ENCODE measurements at places on chromosomes 3 and 15.

GRCh38 chr3:99780749-99781148 lies 36.9 kb upstream of the CMSS1 start:
- no peak for DNase-seq

- DNase-seq = peak; percentile 72
Measured at GRCh38 chr3:48268381-48268935, 27.6 kb downstream of the ZNF589 start.

DNA sequence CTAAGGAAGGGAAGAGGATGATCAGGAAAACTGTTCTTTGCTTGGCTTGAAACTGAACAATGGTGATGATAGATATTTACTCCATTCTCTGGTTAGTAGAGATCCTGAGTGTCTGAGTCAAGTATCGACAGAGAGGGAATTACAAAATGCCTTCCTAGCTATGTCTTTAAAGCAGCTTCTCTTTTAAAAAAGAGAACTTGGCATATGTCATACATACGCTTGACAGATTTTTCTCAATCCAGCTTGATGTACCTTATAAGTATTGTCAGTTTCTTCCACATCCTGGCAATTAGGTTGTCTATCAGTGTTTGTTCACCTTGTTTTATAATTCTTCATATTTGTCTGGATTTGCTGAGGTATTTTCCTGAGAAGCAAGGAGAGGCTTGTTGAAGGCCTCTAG lies 5.0 kb upstream of the EPHB1 start:
- no peak for DNase-seq

GRCh38 chr3:11607816-11608215 lies 35.9 kb downstream of the VGLL4 start:
- no peak for DNase-seq

DNA sequence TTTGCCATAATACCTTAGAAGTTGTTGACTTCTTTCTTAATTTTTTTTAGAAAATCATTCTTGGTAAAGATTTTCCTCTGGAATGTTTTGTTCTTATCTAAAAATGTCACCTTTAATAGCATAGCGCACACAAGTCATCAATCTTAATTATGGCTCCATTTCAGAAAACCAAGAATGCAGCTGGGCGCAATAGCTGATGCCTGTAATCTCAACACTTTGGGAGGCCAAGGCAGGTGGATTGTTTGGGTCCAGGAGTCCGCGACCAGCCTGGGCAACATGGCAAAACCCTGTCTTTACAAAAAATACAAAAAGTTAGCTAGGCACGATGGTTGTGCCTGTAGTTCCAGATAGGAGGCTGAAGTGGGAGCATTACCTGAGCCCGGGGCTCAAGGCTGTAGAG lies 125.6 kb upstream of the EOMES start:
- DNase-seq = no peak

GRCh38 chr3:129560911-129561594 lies 18.1 kb downstream of the H1-8 start:
- DNase-seq = no peak

DNA sequence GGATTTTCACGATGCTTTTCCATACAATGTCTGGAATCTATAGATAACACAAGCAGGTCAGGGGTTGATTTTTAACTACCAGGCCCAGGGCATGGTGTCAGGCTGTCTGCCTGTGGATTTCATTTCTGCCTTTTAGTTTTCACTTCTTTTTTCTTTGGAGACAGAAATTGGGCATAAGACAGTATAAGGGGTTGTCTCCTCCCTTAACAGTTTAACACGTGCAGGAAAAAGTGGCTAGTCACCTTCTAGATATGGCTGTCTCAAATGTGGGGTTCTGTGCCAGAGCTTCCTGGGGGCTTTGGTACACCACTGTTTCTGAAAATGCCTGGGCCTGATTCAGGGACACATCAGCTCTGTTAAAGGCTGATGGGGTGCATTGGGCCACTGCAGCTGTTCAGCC lies 7.4 kb upstream of the ZNF589 start:
- DNase-seq = no peak

- DNase-seq = no peak
Measured at GRCh38 chr15:73324496-73325170, 44.1 kb downstream of the HCN4 start.

GRCh38 chr3:195394700-195395099 lies 48.1 kb downstream of the ACAP2 start:
- DNase-seq = no peak

DNA sequence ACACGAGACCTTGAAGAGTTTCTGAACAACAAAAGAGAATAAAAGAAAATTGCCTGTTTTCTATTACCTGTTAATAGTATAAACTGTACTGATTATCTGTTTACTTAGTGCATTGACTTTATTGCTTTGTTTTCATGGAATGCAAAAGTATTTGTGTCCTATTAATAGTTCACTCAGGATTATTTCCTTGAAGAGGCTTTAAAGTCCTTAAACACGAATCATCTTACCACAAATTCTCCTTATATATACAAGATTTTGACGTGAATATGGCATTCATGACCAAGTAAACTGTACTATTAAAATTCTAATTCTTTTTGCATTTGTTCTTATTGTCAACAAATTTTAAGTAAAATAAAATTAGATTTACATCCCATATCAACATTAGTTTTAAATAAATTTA lies 513.0 kb downstream of the NTRK3 start:
- DNase-seq = no peak

GRCh38 chr3:172814738-172815137 lies 64.2 kb downstream of the ECT2 start:
- DNase-seq = no peak

DNA sequence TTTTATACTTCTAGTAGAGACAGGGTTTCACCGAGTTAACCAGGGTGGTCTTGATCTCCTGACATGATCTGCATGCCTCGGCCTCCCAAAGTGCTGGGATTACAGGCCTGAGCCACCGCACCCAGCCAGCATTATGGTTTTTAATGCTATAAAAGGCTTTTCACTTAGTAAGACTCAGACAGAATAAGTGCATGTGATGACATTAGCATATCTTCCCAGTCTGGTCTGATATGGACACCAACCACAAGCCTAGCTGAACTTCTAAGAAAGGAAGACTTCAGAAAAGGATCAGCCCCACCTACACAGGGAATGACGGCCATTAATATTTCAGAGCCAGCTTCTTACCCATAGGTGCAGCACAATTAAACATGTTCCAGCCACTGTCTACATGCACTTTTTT lies 27.0 kb downstream of the GRK7 start:
- DNase-seq = no peak

DNA sequence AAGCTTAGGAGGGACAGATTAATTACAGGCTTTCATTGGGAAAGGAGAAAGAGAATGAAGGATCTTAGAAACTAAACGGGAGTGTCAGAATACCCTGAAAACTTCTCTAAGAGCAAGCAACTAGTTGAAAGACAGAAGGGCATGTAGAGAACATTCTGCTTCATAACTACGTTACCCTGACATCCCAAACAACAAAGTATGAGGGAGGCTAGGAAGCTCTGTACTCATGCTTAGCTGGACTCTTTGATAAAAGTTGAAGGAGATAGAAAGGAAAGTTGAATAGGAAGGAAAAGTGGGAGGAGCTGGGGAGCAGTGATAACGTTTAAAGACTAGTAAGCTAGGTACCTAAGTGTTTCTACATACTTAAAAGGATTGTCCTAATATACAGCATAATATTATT lies 64.2 kb downstream of the SEMA6D start:
- DNase-seq = no peak

DNA sequence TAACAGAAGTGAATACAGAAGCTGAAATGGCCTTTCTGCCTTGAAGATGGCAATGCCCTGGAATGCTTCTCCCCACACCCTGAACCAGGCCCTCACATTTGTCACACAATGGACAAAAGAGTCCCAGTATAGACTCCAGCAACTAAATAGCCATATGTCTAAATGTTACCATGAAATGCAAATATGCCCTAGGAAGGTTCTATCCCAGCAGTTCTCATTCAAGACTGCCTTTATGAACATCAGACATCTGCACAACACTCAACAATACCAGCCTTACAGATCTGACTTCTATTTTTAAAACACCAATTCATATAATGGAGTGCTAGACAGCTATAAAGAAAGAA lies 7.9 kb downstream of the ITGB5 start:
- no peak for DNase-seq

DNA sequence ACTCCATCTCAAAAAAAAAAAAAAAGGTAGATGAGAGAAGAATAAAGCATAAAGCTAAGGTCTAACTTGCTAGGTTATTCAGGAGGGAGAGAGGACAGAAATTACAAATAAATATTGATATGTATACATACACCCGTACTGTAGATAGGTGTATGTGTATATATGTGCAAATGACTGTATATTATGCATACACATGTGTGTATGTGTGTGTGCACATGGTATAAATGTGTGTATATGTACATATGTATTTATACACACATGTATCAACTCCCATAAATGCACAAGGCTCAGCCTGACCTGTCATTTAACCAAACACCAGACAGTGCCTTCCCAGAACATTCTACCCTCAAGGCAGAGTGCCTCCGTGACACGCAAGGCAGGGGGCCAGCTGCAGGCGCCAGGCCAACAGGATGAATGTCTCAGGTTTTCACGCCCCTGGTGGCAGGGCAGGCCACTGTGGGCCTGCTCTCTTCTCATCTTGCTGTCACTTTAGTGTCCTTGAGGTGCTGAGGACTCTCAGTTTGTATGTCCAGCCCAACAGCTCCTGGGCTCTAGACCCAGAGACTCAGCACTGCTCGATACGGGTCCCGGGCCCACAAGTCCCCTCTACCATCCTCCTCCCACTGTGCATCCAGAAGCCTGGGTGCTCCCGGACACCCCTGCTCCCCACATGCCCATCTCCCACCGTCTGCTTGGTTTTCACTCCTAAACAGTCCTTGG lies 40.4 kb downstream of the TM2D3 start:
- DNase-seq = no peak

DNA sequence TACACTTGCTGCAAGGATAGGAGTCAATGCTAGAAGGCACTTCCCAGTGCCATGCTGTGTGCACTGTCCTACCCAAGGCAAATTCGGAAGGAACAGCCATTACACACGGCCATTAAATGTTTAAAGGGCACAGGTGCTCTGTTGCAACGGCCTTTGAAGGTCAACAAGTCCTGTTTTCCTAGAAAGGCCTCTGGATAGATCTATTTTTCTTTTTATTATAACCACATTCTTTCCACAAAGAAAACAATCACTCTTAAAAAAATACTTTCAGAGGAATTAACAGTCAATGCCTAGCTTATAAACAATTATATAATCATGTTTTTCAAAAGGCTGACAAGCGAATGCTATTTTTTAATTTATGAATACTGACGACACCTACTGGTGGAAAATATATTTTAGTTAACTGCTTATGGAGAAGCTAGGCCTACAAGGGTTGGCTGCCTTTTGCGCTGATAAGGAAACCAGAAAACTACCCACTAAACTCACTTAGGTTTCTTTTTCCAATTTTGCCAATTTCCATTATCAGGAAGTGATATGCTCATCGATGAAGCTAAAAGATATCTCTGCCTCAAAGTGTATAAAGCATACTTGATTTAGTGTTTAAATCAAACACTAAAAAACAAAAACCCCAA lies 2.4 kb downstream of the ARHGEF3 start:
- DNase-seq = no peak

- no peak for DNase-seq
Measured at GRCh38 chr3:43997316-43997715, 244.4 kb upstream of the TOPAZ1 start.

DNA sequence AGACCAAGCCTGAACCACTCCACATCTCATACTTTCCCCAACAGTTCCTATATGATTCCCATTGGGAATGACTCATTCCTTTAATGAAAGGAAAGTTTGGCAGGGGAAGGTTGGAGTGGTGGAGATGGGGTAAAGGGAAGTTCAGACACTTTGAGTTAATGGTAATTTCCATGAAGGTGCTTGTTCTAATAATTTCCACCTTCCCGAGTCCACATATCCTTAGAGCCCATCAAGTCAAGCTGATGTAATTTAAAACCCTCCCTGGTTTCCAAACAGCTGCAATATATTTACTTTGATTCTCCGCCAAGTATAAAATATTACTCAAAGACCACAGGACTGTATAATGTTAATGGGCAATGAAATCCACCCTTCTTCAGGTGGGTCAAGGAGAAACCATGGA lies 95.0 kb upstream of the GALNT15 start:
- DNase-seq = no peak

- no peak for DNase-seq
Measured at GRCh38 chr3:79167651-79168416, 600.0 kb downstream of the ROBO1 start.
